ENCODE measurements at places on chromosomes 2 and 18.

DNA sequence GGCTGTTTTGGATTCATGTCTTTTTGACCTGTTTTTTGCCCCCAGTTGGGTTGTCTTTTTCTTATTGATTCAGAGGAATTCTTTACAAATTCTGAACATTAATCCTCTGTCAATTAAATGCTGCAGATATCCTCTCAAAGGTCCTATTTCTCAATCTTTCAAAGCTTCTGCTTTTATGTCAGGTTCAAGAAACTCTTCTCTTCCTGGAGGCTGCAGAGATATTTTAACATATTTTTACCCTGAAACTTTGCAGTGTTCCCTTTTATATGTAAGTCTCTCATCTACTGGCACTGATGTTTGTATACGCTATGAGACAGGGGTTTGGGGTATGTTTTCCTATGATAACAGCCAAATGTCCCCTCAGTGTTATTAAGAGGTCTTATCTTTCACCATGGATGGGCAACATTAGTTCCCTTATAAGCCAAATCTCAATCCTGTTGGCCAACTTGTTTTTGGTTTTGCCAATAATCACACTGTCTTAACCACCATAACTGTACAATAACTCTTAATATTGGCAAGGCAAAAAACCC lies 159.3 kb downstream of the HDAC4 start:
- no peak for DNase-seq

GRCh38 chr18:37483221-37483971 lies 82.2 kb downstream of the CELF4 start:
- DNase-seq: no peak

DNA sequence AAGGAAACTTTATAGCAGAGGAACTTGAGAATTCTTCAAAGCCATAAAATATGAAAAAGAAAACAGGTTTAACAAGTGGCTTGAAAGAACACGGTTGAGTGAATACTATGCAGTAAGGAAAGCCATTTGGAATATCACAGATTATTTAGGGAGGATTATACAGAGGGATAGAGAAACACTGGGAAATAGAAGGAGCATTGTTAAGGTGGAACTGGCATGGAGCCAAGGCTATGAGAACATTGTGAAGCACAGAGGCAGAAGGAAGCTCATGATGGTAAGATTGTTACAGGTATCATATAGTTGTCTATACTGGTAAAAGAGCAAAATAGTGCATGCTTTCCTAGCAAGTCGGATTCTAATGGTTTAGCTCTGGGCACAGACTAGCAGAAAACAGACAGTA lies 87.1 kb downstream of the SS18 start:
- no peak for DNase-seq

GRCh38 chr18:41940506-41941215 lies 14.4 kb upstream of the PIK3C3 start:
- no peak for DNase-seq

- no peak for DNase-seq
Observed at GRCh38 chr18:23143016-23143814, 7.9 kb downstream of the CABLES1 start.

- no peak for DNase-seq
Observed at GRCh38 chr2:186382932-186383331, 103.1 kb upstream of the ZC3H15 start.

- no peak for DNase-seq
Observed at GRCh38 chr2:120693121-120693520, 42.5 kb upstream of the GLI2 start.

GRCh38 chr2:85791704-85792565 lies 38.1 kb downstream of the ATOH8 start:
- DNase-seq: no peak

- no peak for DNase-seq
Observed at GRCh38 chr2:217102956-217103355, 243.1 kb upstream of the TNP1 start.

GRCh38 chr2:36973320-36973719 lies 7.0 kb upstream of the STRN start:
- DNase-seq: no peak

DNA sequence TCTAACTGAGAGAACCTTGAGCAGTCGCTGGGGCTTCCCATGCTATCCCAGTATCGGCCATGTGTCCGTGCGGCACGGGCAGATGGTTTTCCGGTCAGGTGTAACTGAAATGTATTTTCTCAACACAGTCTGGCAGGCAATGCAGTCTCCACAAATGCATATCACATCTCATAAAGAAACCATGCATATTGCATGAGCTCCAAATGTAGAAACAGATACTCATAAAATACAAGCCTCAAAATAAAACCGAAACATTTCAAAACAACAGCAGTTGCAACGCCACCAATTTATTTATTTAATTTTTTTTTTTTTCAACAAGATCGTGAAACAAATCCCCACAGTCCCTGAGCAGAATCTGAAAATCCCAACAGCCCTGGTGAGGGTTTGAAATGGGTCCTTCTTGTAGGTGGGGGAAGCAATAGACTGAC lies 299.4 kb downstream of the LPIN1 start:
- DNase-seq: no peak

DNA sequence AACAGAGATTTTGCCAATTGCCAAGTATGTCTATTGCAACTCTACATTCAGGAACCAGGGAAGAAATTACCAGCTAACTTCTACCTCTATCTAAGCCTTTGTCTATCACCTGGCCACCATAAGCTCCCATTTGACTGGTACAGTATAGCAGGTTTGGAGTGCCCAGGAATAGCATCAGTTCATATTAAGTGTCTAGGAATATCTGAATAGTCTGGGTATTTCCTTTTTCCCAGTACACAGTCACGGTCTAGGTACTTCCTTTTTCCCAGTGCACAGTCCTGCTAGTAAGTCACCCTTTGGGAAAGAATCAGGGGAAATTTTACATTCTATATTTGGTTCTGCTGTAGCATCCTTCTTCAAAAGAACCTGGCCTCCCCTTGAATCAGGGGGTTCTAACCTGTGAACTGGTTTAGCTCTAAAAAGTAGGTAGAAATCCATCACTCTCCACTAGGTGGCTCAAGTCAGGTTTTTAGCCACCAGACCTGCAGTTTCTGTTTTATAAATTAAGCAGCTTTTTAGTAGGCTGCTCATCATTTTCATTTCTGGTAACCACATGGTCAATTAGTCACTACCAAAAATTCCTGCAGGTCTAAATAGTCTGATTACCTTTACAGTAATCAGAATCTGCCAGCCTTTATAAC lies 49.3 kb upstream of the DNAJC10 start:
- DNase-seq: peak; percentile 36

GRCh38 chr2:40284797-40285196 lies 167.1 kb downstream of the SLC8A1 start:
- no peak for DNase-seq

DNA sequence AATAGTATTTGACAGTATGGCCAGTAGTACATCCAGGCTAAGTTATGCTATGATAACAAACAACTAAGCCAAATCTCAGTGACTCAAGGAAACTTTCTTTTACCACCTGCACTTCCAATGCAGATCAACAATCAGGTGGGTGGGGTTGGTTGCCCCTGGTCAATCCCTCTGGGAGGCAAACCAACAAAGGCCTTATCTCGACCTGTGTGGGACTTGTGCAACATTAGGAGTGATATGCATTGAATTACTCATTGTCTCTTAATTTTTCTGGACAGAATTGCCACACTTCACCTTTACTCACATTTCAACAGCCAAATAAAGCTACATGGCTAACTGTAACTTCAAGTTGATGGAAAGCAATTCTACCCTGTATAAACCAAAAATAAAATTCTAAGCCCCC lies 1049.3 kb upstream of the CDH2 start:
- DNase-seq: no peak

DNA sequence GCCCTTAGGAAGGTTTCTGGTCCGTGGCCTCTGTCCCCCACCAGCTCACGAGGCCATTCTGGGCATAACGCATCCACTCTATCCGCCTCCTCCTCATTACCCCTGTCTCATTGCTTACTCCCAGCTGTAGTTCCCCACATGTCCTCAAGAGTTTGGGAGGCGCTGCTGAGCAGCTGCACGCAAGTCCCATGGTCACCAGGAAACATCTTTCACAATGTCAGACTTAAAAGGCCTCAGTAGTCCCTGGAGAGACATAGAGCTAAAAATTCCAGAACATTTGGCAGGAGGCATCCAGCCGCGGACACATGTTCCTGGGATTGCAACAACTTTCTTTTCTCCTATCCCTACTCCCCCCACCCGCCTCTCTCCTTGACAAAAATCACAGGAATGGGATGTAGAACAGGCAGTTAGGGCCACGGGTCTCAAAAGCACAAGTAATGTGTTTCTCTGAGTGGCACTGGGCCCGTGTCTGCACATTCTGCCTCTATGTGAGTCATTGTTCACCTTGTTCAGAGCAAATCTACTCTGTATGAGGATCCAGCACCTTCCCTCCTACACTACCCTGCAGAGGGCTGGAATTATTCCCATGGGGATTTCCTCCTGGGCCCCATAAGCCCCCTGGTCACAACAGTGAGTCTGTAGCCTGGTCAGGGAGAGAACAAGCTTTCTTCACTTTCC lies 8.1 kb downstream of the LBH start:
- peak; percentile 77 for DNase-seq

GRCh38 chr2:217482056-217482710 lies 520.6 kb downstream of the TNS1 start:
- DNase-seq: no peak
